ENCODE measurements at places on chromosomes 2 and 18.

DNA sequence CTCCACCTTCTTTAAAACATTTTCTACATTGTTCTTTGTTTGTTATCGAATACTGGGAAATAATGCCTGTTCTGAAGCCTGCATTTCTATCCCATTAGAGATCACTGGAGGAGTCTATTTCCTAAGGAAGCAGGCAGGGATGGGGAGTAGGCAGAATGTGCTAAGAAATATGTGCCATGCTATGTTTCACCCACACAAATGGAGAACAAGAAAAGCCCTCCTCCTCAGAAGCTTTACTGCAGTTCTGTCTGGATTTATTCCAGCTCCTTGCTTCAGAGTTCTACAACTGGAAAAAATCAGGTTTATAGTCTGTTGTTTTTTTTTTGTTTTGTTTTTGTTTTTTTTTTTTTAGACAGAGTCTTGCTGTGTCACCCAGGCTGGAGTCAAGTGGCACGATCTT, 825.1 kb downstream of the SLC4A3 start:
- no peak for DNase-seq

DNA sequence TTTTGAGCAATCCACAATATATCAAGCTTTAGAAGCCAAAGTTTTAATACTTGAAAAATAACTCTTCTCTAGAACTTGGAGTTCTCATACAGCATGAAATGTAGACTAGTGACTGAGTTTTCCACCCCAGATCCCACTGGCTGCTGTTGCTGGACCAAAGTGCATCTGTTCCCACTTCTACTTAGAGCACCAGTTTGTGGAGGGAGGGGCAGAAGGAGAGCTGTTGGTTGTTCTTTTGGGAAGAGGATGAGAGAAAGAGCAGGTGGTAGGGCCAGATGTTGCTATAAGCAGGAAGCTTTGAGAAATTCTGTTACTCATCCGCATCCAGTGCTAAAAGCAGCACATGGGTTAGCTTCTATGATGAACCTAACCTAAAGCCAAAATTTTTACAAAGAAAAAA, 59.0 kb downstream of the MBD2 start:
- DNase-seq, result no peak

GRCh38 chr2:217616936-217617335, 385.9 kb downstream of the TNS1 start:
- no peak for DNase-seq

DNA sequence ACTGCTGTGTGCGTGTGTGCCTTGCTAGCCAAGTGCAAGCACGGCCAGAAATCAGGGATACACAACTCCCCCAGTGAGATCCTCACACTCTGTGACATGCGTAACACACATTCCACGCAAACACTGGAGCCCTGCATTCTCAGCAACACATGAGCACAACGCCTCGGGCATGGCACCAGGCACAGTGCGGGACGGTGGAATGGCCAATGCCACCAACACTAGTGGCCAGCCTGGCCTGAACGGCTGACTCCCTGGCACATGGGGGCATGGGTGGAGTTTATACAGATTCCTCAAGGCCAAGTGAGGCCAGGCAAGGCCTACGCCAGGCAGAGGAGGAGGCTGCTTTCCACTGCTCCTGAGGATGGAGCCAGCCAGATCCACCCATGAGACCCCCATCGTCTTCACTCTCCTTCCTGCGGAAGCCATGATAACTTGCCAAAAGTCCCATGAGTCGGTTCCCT, 56.2 kb downstream of the ANKMY1 start:
- DNase-seq, result no peak

DNA sequence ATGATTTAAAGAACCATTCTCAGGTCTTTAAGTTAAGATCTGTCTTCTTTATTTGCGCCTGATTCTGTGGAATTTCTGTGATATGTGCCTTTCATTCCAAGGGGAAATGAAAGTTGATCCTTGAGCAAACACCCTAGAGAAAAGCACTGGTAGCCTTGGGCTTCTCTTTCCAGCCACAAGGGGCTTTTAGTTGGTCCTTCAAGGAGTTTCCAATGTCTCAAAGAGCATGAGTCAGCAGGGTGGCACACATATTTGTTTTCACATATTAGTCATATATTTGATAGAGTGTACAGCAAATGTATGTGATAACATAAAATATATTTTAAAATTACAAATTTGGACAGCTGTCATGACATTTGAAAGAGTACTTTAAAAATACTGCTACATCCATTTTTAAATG, 339.5 kb downstream of the TXNL1 start:
- no peak for DNase-seq

DNA sequence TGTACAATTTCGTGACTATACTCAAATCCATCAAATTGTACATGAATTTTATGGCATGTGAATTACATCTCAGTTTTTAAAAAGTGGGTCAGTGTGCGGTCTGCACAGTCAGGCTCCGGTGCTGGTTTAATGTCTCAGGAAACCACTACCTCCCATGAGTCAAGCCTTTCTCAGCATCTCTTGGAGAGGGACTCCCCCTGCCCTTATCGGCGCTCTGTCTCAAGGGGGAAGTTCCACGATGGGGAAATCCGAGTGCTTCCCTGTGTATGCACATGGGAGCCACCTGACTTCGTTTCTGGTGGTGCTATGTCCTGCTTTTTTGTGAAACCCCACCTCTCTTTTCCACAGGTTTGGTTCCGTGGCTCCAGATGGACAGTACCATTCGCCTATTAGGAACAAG, 72.5 kb downstream of the ACOXL start:
- no peak for DNase-seq
